Sciatic nerve (tissue), 2 donors: ENCODE measurements at places on chromosomes 2 and 18. TPM values are rescaled to one million over a fixed set of nuclear protein-coding genes. Genes with fewer than 3 reads are reported as not detected.

GRCh38 chr2:241788572-241788971 lies 11.9 kb downstream of the GAL3ST2 start:
- DNase-seq: no peak

- no peak for DNase-seq
Observed at GRCh38 chr18:42578792-42579191, 536.7 kb downstream of the RIT2 start.

GRCh38 chr2:202542142-202542541 lies 92.6 kb upstream of the FAM117B start:
- DNase-seq: no peak

DNA sequence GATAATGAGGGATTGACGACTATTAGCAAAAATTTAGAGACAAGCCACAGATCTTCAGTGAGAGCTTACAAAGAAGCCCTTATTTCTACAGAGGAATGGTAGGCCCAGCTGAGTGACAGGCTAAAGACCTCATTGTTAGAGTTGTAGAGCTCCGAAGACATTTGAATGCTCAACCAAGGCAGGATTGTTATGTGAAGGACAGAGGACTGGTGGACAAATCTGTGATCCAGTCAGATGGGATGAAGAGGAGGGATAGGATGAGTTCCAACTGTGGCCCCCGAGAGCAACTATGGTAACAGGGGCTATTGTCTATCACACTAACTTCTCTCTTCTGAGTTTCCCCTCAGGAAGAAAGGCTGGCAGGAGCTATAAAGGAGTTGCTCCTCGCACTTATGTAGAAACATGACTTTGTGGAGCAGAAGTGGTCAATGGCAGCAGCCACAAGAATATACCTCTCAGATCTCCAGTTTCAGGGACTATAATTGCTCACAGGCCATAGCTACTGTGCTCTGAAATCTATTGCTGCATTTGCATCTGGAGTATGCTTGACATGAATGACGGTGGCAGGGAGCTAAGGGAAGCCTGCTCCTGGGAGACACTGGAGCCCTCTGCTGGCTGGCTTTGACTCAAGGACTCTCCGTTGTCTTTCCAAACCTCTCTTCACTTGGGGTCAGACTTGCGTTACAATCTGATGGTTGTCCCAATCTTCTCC lies 50.3 kb upstream of the GREB1L start:
- DNase-seq: peak; percentile 71

DNA sequence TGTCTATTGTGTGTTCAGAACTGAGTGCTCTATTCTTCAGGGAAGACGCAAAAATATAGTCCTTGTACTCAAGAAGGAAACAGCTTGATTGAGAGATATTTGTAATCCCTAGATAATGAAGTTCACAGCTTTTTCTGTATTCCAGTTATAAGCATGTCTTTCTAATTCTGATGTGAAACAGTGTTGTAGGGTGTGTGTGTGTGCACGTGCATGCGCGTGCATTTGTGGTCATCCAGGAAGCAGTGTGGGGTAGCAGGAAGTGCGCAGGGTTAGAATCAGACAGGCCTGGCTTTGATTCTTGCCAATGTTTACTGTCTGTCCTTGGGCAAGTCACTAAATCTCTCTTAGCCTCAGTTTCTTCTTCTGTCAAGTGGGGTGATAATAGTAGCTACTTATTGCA lies 87.9 kb downstream of the NPAS2 start:
- DNase-seq: no peak

- DNase-seq: no peak
Observed at GRCh38 chr2:62660087-62660486, 45.4 kb upstream of the EHBP1 start.

Gene KIDINS220
- total RNA-seq: 91.6 TPM

Gene TLX2
- total RNA-seq: not detected

Gene CHRNG
- not detected for total RNA-seq

Gene MGAT4A
- 46.0 TPM for total RNA-seq

Gene MAP2
- total RNA-seq: 41.9 TPM

DNA sequence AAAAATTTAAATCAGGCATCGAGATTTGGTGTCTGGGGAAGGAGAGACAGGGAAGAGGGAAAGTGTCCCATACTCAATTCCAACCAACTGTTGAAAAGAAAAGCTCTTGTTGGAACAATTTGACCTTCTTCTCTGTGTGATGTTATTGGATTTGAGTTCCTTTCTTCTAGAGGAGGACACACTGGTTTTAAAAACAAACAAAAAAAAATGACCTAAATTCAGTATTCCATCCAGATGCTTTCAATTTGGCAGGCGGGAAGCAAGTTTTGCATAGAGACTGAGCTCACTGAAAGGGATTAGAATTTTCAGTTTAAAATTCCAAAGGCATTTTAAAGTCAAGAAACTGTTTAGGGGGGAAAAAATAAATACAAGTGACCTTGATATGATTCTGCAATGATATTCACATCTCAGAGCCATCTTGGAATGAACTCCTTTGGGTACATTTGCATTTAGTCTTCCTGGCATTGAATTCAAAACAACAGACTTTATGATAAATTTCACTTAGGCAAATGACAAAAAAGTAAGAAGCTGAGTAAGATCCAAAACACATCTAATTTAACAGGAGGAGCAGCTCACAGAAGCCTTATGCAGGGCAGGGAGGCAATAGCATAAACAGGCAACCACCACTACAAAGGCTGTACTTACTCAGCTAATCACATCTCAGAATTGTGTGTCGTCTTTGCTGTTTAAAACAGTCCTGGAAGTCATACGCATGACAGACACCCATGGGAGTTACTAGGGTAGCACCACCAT lies 126.8 kb downstream of the CDH20 start:
- no peak for DNase-seq

DNA sequence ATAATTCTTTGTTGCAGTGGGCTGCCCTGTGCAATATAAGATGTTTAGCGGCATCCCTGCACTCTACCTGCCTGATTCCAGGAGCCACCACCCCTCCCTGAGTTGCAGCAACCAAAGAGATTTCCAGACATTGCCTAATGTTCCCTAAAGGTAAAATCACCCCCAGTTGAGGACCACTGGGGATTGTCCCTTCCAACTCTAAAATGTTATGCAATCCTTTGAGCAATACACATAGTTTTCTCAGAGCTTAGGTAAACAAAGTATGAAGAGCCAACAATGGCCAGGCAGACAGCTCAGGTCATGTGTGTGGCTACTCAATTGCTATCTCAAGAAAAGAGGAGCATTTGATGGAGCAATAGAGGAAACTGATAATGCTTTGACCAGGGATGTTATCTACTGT lies 87.0 kb downstream of the XDH start:
- no peak for DNase-seq

DNA sequence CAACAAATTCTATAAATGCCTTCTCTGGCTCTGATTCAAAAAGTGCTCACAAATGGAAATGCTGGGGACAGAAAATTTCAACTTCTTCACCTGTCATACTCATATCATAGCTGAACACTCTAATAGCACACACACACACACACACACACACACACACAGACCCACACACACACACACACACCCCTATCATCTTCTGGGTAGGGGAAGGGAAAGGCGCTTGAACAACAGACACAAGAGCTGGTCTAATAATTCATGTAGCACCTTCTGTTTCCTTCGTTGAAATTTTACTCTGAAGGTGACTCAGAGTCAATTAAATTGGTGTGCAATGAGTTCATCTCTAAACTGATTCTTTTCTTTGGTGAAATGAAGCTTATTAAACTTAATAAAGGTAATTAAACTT lies 32.9 kb downstream of the CD28 start:
- no peak for DNase-seq

DNA sequence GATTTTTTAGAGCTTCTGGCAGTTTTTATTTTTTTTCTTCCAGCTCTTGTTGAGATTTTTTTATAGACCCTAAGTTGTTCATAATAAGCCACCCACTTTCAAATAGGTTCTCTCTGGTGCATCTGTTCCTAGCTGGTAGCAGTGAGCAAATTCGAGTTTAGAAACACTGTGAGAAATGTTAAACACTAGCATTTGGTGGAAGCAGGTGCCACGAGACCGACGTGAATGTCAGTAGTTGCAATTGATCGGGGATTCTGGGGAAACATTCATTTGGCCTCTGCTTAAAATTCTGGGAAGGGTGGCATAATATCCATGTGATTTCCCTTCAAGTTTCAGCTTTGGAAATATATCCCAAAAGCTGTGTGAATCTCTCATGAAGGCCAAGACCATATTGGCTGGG lies 435.0 kb downstream of the RNF144A start:
- DNase-seq: no peak

DNA sequence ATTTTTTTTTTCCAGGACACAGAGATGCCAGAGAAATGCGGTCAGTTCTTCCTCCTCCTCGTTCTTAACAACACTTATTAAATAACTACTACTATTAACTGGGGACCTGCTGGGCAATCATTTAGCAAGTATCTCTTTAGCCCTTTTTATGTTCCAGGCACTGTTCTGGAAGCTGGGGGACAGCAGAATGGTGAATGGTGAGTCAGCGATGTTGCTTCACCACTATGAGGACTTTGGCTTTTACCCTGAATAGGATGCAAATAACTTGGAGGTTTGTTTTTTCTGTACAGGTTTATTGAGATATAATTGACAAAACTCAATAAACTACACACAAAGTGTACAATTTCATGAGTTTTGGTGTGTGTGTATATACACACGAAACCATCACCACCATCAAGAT lies 179.9 kb upstream of the MSH6 start:
- no peak for DNase-seq

DNA sequence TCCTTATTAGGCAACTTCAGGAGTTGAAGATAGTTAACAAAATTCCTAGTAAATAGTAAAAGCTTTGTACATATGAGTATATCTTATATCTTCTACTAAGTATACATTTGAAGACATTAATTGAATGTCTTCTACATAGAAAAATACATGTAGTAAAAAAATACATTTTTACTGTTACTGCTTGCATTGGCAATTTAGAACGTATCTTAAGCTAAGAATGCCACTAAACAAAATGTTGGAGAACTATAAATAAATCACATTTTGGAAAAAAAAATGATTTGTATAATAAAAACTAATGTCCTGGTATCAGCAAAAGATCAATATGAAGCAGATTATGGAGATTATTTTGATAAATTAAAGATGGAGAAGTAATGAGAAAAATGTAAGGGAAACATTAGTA lies 434.2 kb upstream of the SLC8A1 start:
- no peak for DNase-seq

GRCh38 chr2:203656522-203657287 lies 49.7 kb upstream of the CD28 start:
- no peak for DNase-seq

Gene PARD3B
- total RNA-seq: 100 TPM
